ENCODE measurements at places on chromosomes 5 and 9.

GRCh38 chr9:97237951-97238889, 69.2 kb upstream of the CCDC180 start:
- DNase-seq: peak; percentile 56

DNA sequence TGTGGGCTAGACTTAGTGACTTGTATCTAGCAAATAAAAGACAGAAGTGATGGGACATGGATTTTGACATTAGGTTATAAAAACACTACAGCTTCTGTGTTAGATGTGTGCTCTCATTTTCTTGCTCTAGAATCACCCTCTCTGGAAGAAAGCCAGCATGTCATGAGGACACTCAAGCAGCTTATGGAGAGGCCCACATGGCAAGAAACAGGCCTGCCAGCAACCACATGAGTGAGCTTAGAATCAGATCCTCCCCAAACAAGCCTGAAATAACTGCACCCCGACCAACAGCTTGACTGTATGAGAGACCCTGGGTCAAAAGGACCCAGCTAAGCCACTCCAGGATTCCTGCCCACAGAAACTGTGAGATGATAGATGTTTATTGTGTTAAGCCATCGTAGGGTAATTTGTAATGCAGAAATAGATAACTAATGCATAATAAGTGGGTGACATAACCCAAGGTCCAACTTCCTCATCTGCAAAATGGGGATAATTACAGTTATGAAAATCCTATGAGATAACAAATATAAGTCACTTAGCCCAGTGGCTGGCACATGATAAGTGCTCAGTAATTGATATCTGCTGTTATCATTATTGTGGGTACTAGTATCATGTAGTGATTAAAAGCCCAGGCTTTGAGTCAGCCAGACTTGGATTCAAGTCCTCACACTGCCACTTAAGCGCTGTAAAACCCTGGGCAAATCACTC, 86.5 kb downstream of the KLHL3 start:
- no peak for DNase-seq

GRCh38 chr5:32017692-32018367, 156.3 kb downstream of the GOLPH3 start:
- no peak for DNase-seq

- DNase-seq: no peak
These were observed 245.5 kb downstream of the ARRDC3 start for GRCh38 chr5:91137647-91138046.

- DNase-seq: no peak
These were observed 16.1 kb downstream of the IFNE start for GRCh38 chr9:21465859-21466518.

DNA sequence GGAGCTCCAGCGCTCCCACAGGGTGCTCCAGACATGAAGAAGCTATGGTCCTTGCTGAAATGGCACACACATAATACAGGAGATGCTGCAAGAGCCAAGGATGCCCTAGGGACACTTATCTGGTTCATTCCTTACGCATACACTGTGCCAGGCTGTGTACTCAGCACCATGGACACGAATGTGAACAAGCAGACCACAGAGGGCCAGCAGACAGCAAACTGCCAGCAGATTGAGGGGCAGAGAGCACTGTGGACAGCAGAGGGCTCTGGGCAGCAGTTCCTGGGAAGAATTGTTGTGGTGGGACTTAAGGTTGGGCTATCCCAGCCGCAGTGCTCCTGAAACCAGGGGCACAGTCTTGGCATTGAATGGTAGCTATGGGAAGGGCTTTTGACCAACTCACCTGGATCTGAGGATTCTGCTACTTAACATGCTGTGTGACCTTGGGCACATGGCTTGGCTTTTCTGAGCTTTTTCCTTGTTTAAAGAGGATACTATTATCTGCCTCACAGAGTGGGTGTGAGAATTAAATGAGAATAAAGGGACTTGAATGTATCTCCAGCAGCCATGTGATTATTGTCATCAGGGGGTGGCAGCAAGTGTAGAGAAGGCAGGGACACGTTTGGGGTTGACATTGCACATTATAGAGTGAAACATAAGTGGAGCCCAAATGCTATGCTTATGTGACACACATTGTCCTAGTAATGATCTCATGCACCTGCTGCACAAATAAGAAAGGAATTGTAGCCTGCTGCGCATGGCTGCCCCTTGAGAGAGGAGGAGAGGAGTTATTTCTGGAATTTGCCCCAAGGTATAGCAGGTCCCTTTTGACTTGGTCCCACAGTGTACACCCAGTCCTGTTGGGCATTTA, 30.1 kb downstream of the PPARGC1B start:
- no peak for DNase-seq

- no peak for DNase-seq
These were observed 56.6 kb downstream of the AP3B1 start for GRCh38 chr5:78237911-78238310.

- DNase-seq: peak; percentile 92
These were observed at the start of gene RNF14 for GRCh38 chr5:141968914-141969608. Gene RNF14, plus strand, starts transcription at chr5:141969105. Its CDS starts 4,484 bp downstream, at chr5:141973589.

- no peak for DNase-seq
These were observed 98.6 kb upstream of the HMHB1 start for GRCh38 chr5:143713047-143714003.

DNA sequence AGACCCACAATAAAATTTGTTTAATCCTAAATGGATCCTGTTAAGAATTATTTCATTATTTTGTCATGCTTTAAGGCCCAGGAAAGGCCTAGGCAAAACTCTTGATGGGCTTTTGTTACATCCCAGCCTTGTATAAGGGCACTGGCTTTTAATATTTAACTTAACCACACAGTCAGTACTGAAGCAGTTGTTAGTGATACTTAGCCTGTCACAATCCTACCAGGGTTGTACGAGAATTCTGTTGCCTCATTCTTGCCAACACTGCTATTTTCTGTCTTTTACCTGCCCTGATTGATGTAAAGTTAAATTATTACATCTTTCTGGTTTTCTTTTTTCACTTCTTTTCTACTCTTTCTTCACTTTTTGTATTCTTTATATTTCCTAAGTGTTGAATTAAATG, 10.9 kb downstream of the ZNF169 start:
- no peak for DNase-seq

GRCh38 chr5:142388696-142389095, 63.9 kb upstream of the SPRY4 start:
- no peak for DNase-seq

GRCh38 chr5:173941758-173942401, 47.1 kb upstream of the C5orf47 start:
- DNase-seq: no peak

GRCh38 chr5:139755892-139756671, 39.5 kb upstream of the PSD2 start:
- DNase-seq: no peak

- DNase-seq: no peak
These were observed 9.8 kb upstream of the FANCC start for GRCh38 chr9:95327239-95327865.

DNA sequence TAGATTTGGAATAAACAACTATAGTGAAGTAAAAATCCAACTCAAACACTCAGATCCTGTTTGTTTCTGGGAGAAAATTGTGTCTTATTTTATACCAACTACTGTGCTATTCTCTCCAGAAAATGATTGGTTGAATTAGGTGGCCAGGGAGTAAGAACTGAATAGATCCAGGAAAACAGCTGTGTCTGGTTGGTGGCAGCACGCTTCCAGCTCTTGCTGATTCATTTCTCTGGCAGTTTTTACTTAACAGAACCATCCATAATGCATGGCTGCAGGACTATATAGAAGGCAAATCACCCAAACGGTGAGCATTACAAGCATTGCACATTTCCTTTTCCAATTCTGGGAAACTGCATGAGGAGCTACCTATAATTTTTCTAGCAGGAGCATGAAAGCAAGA, 29.5 kb downstream of the DMAC1 start:
- no peak for DNase-seq

GRCh38 chr5:103031607-103032006, 88.3 kb downstream of the GIN1 start:
- DNase-seq: no peak

DNA sequence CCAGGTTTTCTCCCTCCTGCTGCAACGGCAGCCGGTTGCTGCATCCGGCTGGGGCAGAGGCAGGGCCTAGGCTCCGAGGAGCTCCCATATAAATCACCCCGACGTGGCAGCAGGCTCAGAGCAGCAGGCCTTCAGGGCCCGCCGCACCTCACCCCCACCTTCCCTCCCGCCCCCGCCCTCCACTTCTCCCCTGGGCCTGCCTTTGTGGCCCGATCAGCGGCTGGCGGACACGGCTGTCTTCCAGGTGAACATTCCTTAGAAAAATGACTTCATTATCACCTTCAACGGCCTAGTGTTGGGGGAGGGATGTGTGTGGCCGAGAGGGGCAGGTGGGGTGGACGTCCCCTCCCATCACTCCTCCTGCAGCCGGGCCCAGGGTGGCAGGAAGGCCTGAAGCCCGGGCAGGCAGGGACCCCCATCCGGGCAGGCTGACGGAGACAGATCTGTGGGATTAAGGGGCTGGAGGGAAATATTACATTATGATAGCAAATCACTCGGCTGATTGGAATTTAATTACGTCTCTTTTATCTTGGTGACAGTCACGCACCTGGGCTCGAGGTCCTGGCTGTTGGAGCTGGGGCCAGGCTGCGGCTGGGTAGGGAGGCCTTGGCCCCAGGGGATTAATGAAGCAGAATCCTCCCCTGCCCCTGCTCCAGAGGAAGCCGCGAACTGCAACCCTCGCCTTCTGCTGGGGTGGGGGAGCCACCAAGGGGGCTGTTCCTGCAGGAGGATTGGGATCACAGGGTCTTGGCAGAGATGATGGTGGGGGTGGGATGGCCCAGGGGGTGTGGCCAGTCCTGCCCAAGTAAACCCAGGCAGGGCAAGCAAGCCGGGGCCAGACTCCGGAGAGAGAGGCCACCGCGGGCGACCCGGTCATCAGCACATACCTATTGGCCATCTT, 38.4 kb upstream of the RXRA start:
- DNase-seq: no peak

DNA sequence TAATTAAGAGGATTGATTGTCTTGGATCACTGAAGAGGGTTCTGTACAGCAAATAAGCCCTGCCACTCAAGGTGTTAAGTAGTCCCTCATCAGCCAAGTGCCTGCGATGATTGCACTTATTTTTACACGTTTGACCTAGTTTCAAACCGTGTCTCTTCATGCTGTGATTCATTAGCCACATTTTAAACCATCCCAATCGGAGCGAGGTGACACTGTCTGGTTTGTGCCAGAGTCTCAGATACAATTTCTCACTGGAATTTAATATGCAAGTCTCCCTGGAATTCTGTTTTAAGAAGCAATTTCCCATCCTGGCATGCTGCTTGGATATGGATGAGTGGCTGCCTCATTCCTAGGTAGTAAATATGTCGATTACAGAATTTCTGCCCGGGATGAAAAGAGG, 1.6 kb downstream of the INSYN2B start:
- DNase-seq: no peak

- no peak for DNase-seq
These were observed 18.3 kb upstream of the HSDL2 start for GRCh38 chr9:112361601-112362000.

DNA sequence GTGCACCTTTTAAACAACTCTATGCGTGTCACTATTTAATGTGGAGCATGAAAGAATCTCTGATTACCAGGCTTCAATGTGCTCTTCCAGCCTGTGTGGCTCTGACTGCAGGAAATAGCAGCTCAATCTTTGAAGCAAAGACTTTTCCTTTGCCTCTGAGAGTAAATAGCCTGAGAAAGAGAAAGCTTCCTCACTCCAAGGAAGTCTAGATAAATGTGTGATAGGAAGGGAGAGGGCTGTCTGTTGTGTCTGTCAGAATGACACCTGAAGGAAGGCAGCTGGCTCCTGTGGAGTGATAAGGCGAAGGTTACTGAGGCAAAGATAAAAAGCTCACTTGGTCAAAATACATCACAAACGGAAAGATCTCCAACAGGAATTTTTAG, 205.3 kb upstream of the HAPLN1 start:
- DNase-seq: no peak

DNA sequence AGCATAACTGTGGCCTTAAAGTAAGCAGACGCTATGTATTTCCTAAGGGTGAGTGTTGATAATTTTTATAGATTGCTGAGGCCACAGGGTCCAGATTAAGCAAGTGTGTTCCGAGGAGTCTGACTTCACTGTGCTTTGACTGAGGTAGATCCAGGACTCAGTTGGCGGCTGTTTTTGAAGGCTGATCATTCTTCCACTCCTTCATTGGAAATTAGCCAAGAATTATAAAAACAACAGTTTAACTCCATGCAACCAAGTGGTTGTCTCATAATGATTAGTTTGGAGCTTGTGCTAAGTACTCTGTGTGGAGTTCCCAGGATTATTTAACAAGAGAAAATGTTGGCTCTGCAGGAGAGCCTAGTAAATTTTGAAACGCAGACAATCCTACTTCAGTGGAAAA, 19.1 kb downstream of the IQGAP2 start:
- no peak for DNase-seq

DNA sequence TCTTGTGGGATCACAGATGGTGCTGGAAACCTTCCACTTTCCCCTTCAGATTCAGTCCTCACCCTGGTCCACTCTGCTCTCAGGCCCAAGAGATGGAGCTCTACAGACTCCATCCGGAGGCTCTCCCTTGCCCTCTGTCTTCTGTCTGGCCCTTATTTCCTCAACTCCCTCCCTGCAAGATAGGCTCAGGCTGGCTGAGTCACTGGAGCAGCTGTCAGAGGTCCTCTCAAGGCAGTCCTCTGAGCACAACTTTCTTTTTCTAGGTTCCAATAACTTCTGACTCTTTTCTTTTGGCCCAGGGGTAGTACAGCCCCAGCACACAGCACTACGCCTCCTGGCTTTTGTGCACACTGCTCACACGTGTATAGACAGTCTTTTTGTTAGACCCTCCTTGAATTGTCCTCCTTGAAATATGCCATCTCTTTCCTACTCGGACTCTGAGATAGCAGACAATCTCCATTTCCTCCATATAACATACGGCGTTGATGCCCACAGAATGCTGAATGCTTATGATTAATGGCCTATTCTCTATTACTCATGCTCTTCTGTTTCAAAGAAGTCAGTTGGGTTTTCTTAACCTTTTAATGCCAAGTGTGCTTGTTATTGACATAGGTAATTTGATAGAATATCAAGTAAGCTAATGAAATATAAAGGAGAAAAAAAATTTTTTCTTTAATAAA, 193.1 kb downstream of the SLC12A2 start:
- DNase-seq: no peak

DNA sequence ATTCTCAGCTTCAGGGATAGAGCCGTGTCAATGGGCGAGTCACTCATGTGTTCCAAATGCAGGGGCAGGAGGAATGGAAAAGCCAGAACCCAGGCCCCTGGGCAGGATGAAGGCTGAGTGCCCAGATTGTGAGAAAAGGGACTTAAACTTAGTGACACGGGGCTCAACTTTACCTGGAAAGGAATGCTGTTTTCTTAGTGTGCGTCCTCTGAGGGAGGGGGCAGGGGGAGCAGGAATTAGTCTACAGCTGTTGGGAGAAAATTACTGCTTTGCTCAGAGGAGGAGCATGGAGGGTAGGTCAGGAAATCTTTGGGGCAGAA, 14.6 kb downstream of the HK3 start:
- no peak for DNase-seq

- no peak for DNase-seq
These were observed 10.4 kb upstream of the SLC34A1 start for GRCh38 chr5:177373806-177374205.

- DNase-seq: no peak
These were observed 27.0 kb downstream of the PTGES start for GRCh38 chr9:129725795-129726251.

Data from activated T-helper 1 cell treated with anti-CD3 and anti-CD28 coated beads, Interleukin-2, amount 50 U/mL, for 16 hours (primary cell).